ENCODE measurements at places on chromosomes 5 and 9.
A peak's percentile ranks its signal among the peaks of the same experiment; 100 is the strongest.

DNA sequence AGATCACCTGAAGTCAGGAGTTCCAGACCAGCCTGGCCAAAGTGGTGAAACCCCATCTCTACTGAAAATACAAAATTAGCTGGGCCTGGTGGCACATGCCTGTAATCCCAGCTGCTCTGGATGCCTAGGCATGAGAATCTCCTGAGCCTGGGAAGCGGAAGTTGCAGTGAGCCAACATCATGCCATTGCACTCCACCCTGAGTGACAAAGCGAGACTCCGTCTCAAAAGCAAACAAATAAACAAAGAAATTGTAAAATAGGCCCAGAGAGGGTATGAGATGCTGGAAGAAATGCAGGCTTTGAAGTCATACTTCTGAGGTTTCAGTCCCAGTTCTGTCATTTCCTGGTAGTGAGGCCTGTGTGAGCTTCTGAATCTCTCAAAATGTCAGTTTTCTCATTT, 5.3 kb upstream of the ARHGEF37 start:
- DNase-seq, result no peak

DNA sequence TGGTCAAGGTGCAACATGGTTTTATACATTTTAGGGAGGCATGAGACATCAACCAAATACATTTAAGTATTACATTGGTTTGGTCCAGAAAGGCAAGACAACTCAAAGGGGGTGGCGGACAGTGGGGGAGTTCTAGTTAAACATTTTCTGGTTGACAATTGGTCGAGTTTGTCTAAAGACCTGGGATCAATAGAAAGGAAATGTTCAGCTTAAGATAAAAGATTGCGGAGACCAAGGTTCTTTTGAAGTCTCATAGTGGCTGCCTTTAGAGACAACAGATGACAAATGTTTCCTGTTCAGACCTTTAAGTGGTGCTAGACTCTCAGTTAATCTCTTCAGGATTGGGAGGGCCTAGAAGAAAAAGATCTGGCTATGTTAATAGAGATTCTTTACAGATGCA, 47.7 kb upstream of the TTC39B start:
- no peak for DNase-seq

GRCh38 chr9:68817079-68817875, 112.2 kb downstream of the PIP5K1B start:
- DNase-seq, result no peak

GRCh38 chr5:98503616-98504015, 269.8 kb upstream of the RGMB start:
- no peak for DNase-seq

DNA sequence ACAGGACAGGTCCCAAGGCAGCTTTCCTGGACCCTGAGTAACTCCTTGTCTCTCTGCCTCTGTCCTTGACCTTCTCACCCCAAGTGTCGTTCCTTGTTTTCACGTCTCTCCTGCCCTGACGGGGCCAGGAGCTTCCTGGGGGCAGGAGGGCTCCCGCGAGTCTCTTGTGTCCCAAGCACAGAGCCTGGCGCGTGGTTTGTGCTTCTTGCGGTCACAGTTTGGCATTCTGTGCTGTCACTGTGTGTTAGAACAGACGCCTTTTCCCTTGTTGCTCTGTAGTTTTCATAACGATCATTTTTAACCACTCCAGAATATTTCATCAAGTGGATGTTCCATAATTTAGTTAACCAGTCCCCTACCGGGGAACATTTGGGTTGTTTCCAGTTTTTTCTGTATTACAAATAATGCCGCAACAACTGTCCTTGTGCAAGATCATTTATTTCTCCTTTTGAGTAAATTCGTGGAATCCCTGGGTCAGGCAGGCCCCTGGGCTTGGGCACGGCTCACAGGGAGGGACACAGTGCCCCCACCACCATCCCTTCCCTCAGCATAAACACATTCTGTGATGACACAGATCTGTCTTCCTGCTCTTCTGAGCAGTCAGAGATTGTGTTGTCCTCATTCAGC, 71.9 kb downstream of the TSPAN17 start:
- no peak for DNase-seq

- peak; percentile 50 for DNase-seq
These were observed at the start of gene NIPAL4 for GRCh38 chr5:157459715-157460599. Gene NIPAL4 (plus strand): TSS chr5:157460213. CDS start chr5:157460321, 108 bp downstream.

Measured in AG20443 (cell line).